ENCODE measurements at places on chromosomes 6 and 20.

DNA sequence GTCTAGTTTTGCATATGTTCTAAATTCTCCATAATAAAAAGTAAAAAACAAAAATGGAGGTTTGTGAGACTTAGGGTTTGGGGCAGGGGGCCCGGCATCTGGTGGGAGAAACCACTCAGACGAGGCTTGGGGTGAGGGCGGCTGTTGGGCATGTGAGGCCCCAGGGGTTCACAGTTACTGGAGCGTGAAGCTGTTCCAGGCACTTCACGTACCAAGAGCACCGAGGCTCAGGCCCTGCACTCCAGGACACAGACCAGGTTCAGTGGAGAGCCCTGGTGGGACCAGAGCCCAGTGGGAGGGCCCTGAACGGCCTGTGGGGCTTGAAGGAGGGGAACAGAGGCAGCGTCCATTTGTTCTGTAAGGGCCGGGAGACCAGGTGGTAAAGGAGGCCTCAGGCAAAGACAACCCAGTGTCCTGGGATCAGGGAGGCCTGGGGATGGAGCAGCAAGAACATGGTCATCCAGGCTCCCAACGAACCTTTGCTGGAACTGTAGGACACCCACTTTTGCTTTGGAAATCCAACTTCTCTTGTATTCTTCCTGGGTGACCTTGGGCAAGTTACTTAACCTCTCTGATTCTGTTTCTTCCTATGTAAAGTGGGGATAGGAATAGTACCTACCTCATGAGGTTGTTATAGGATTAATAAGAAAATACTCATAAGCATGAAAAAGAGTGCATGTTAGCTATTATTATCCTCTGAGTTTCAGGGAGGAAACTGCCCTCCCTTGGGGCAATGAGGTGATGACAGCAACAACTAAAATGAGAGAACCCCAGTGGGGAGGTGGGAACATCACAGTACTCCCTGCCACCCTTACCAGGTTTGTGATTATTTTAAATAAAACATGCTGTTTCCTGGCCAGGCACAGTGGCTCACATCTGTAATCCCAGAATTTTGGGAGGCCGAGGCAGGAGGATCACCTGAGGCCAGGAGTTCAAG is 1.1 kb upstream of the FGD2 start:
- DNase-seq: no peak

GRCh38 chr20:33463332-33464101 is 20.0 kb upstream of the SNTA1 start:
- DNase-seq: no peak

GRCh38 chr6:14876778-14877613 is 368.9 kb upstream of the JARID2 start:
- DNase-seq: no peak

GRCh38 chr6:134520181-134521115 is 202.5 kb upstream of the SGK1 start:
- no peak for DNase-seq

DNA sequence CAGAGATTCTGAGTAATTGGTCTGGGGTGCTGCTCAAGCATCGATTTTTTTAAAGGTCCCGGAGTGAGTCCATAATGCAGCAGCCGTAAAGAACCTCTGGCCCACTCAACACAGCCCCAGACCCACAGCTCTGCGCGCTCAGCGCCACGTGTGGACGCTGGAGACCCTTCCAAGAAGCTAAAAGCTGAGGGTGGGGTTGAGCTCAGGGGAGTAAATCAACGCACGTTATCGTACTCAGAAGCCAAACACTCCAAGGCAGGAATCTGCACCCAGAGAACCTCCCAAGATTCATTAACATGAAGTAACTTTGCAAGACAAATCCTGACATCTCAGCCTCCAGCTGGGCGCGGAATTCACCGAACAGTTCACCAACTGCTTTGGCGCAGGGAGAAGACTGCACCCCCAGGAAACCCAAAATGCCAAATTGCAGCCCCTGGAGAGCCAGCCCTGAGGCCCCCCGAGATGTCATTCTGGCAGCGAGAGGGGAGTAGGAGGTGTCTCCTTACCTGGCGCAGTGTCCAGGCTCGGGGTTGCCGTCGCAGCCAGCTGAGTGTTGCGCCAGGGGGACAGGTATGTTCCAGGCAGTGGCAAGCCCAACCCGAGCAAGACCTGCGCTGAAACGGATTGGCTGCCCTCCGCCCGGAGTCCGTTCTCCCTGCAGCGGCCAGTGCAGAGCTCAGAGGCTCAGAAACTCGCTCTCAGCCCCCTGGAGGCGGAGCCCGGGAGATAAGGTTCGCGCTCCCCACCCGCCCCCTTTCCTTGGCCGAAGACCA is at the start of gene COL21A1:
Gene COL21A1 (minus strand): TSS at position 700 of the 773 bp plus-strand sequence. CDS start 64,962 bp downstream, outside the sequence.
- DNase-seq: peak; percentile 14

DNA sequence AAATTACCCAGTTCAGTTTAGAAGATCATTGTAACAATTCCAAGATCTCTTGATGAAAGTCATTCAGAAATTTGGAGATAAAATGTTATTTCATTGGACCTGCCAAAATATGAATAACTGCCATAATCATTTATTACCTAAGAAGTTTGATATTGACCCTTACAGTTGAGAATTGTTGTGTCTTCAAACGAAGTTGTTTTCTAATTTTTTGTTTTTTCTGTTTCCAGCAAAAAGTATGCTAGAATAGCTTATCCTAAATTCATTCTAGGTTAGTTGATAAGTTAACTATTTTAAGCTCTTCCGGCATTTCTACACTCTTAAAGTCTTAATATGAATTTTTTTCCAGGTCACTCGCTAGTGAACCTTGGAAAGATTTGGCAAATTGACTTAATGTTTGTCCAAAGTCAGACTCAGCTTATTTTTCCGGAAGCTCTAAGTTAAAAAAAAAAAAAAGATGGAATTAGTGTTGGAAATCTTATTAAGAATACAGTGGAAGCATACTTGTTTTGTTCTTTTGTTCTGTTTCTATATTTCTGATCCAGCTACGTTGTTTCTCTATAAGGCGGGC is 28.9 kb downstream of the CYP24A1 start:
- no peak for DNase-seq

DNA sequence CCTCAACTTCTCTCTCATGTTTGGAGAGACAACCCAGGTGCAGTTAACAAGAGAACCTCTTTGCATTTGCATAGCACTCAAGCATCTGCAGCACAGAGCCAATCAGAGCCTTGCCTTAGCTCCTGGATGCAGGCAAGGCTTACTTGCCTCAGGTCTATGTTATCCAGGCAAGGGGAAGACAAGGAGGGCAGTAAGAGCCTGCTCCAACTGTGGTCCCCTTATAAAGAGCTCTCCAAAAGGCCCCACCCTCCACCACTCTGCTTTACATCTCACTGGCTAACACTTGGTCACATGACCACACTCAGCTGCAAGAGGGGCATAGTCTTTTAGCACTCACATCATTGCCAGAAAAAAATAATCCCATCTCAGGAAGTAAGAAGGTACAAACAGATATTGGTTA is 540.0 kb downstream of the PTPRT start:
- DNase-seq: no peak

DNA sequence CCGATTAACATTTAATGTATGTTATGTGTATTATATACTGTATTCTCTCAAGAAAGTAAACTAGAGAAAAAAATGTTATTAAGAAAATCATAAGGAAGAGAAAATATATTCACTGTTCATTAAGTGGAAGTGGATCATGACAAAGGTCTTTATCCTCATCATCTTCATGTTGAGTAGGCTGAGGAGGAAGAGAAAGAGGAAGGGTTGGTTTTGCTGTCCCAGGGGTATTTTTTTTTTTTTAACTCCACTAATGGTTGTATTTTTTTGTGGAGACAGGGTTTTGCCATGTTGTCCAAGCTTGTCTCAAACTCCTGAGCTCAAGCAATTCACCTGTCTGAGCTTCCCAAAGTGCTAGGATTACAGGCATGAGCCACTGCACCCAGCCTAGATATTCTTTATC is 11.0 kb downstream of the ECT2L start:
- no peak for DNase-seq

DNA sequence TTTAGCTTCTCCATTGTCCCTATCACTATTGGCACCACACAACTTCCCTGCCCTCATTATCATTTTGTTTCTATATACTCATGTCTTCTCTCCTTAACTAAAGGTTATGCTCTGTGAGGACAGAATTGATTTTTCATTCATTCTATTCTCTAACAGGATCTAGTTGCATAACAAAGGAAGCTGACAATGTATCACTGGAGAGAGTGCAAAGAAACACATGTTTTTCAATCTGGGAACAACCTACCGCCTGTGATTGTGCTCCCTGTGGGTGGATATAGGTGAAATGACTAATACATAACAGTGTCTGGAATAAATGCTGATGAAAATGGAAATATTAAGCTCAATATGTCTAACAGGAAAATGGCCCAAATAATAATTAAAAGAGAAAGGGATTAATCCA is 56.6 kb downstream of the COL12A1 start:
- DNase-seq: no peak

- DNase-seq: no peak
Observed at GRCh38 chr6:21506126-21506525, 87.4 kb upstream of the SOX4 start.

- DNase-seq: no peak
Observed at GRCh38 chr20:3172126-3172932, 1.0 kb downstream of the LZTS3 start.
